Mesothelial cell of epicardium (in vitro differentiated cells): ENCODE measurements at places on chromosomes 5 and 9.

GRCh38 chr5:179226696-179227095 is 118.6 kb downstream of the ADAMTS2 start:
- no peak for DNase-seq

DNA sequence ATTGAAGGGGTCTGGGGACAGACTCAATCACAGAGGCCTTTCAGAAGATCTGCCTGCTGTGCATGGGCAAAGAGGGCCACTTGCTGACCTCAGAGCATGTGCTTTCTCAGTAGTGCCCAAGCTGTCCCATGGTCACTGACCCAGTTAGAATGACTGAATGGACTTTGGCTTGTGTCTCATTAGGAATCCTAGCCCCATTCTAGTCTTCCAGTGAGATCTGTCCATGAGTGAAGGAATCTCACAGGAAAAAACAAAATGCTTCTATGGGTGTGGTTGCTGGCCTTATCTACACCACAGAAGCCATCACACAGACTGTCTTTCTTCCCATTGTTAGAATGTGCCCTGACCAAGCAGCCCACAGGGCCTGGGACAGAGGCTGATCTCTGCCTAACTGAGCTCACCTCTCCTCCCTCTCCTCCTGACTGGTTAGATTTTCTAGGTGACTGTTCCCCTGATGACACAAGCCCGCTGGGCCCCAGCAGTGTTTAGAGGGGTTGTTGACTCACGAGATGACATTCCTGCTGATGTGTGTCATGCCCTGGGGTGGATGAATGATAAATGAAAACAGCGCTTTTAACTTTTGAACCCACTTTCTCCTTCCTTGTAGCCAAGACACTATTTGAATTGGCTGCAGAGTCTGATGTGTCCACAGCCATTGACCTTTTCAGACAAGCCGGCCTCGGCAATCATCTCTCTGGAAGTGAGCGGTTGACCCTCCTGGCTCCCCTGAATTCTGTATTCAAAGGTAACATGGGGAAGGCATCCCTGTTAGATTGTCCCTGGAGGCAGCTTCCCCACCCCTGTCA is 24.8 kb downstream of the TGFBI start:
- no peak for DNase-seq

- peak; percentile 79 for DNase-seq
Measured at GRCh38 chr9:22010866-22011625, 1.9 kb upstream of the CDKN2B start.

DNA sequence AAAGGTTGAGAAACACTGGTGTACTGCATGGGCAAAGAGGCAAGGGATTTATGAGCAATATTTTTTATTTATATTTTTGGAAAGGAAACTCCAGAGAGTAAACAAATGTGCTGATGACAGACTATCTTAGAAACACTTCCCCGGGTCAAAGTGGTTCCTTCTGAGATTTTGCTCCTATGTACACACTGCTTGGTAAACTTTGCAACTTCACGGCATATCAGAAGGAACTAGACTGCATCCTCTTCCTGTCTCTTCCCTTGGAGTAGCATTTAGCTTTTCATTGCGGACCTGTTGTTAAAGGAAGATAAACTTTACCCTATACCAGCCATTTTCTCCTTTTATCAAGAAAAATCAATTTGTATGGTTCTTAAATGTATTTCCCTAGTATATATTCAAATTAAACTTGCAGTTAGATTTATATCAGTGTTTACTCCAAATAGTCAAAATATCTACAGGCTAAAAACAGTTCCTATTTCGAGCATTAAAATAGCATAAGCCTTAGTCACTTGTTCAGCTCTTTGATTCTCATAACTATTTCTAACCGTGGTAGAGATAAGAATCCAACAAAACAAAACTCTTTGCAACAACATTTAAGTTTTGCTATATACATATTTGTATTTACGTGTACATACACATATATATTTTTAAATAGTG is 48.0 kb upstream of the LRRC19 start:
- no peak for DNase-seq

- no peak for DNase-seq
Measured at GRCh38 chr5:104452550-104452949, 890.0 kb upstream of the NUDT12 start.

DNA sequence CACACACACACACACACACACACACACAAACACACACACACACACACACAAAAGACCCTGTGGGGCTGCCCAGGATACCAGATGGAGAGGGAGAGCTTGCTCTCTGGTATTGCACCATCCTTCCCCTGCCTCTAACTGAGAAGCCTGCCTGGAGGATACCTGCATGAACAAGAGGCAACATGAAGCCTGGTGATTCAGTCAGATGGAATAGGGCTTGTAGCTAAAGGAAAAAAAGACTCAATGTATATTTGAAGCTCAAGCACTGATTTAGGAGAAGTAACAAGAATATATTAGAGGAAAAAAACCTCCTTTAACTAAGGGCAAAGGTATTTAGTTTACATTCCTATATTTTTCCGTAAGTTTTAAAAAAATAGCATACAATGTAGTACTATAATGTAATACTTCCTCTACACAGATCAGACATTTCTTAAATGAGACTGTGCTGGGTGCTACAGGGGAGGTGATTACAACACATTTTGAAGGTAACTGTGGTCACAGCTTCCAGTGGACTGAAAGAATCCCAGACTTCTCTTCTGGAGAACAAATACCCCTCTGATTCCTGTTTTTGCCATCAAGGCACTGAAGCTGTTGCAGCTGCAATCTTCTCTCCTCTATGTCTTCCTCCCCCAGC is 169.3 kb downstream of the DCP2 start:
- DNase-seq, result no peak

GRCh38 chr5:151006704-151007334 is 13.6 kb upstream of the GPX3 start:
- DNase-seq, result no peak

DNA sequence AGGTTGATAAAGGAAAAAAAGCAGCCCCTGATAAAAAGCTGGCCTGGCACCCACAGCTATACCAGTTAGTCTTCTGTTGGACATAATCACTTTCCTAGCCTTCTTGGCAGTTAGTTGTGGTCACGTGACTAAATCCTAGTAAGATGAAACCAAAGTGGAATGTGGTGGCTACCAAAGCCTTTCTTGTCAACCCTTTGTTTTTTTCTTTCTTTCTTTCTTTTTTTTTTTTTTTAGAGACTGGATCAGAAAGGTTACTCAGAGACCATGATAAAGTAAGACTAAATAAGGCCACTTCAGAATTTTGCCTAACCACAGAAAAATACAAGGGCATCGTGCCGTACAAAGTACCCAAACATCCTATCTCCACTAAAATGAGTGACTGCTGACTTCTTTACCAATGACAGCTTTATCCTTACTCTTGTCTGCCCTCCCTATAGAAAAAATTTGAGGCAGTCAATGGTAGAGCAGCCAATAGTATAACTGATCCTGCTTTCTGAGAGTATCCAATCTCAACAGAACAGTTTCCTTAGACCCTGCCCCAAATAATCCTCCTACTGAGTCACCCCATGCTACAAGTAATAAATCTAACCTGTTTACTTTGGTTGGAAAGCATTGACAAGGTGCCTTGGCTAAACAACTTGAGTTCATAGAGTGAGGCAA is 14.2 kb upstream of the KIF27 start:
- no peak for DNase-seq

GRCh38 chr9:129283705-129284606 is 105.9 kb upstream of the IER5L start:
- DNase-seq, result no peak

GRCh38 chr5:53002491-53002890 is 13.3 kb downstream of the ITGA2 start:
- DNase-seq, result no peak

DNA sequence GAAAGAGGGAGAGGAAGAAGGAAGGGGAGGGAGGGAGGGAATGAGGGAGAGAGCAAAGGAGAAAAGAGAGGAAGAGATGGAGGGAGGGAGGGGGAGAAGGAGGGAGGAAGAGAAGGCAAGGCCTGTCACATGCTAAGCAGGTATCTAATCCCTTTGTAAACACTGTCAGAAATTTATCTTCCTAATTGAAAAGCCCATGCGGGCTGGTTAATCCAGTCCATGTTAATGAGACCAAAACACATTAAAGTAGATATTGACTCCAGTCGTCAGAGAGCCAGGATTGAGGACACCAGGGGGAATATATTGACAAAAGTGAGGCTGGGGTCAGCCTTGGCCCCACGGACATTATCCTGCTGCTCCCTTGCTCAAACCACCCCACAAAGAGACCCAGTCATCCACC is 37.4 kb upstream of the ALDH1B1 start:
- no peak for DNase-seq

GRCh38 chr5:167947306-167947705 is 344.1 kb upstream of the WWC1 start:
- no peak for DNase-seq

DNA sequence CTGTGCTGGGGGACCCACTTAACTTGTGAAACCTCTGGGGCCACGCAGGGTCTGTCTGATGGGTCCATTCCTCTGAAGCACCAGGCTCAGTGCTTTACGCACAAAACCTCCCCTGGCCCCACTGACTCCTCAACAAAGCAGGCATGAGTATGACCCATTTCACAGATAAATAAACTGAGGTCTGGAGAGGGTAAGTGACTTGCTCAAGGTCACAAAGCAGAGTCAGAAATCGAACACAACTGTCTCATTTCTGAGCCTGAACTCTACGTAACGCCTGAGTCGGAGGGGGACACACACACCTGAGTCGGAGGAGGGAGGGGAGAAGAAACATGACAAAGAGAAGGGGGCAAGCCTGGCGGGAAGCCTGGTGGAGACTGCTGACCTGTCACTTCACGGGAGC is 48.0 kb upstream of the RAPGEF1 start:
- DNase-seq, result no peak

- DNase-seq, result peak; percentile 20
Measured at GRCh38 chr5:1009359-1010180, 968 bp downstream of the NKD2 start.

- DNase-seq, result no peak
Measured at GRCh38 chr9:37284636-37285035, 137.9 kb upstream of the GRHPR start.
